ENCODE measurements at places on chromosomes 16 and 17.

DNA sequence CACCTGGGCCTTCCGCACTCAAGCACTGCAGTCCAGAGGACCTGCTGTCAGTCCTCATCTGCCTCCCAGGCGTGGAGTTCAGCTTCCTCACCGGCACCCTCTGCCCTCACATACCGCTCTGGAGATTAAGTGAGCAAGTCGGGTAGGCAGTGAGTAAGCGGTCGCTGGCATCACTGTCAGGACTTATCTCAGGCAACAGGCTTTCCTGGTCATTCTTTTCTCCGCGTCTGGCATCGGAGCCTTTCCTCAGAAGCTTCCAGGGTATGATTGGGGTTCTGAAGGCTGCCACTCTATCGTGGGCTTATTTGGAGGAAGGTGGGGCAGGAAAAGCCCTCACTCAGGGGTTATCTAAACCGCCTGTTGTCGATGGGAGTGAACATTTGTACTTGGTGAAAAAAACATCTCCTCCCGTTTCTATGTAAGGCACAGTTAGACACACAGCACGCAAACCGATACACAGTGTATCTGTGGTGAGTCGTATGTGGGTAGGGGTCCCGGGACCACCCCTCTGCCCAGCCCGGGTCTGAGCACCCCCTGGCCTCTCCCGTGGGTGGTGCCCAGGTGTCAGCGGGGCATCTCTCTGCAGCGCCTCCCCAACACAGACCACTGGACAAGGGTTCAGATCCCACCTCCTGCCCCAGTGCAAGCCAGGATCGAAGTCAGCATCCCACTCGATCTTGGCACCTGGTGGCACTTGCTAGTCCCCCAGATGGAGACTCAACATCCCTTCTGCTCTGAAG is 92.5 kb upstream of the PLCG2 start:
- DNase-seq: no peak

DNA sequence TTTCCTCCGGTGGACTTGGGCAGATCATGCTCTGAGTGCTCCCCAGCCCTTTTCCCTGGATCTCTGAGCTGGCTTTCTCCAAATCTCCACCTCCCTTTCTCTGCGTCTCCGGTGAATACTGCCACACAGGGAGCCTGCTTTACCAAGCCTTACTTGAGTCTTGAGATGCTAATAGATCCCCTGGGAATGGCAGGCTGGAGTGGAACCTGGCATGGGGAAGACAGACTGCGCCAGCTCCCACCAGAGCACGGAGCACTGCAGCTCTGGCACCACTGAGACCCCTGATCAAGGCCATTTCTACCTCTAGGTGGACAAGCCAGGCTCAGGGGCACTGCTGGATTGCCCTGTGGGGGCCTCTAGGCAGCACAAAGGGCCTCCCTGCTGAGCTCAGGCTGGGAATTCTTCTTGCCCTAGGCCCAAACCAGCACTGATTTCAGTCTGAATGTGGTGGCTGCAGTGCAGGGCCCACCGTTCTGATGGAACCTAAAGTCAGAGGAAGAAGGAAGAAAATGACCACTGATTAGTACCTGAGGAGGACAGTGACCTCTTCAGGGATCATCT is 74.3 kb upstream of the CRHR1 start:
- DNase-seq: no peak

DNA sequence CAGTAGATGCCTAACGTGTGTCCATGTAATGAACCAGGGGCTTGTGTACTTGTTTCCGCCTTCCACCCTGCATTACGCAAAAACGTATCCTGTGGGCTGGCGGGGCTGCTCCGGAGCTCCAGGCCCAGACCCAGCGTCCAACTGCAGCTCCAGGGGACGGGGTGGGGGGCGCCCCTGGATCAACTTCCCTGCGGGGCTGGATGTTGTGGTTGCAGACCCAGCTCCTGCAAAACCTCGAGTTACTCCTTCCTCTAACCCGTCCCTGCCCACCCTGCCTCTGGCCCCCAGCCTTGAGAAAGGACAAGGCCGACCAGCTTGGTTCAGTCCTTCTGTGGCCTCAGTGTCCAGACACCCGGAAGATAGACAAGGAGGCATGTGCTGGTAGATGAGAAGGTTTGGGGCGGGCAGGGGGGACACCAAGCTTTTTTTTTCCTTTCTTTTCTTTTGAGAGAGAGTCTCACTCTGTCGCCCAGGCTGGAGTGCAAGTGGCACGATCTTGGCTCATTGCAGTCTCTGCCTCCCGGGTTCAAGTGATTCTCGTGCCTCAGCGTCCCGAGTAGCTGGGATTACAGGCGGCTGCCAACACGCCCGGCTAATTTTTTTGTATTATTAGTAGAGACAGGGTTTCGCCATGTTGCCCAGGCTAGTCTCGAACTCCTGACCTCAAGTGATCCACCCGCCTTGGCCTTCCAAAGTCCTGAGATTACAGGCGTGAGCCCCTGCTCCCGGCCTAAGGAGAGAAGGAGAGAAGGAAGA is 731 bp upstream of the EXOC7 start:
- DNase-seq: no peak

DNA sequence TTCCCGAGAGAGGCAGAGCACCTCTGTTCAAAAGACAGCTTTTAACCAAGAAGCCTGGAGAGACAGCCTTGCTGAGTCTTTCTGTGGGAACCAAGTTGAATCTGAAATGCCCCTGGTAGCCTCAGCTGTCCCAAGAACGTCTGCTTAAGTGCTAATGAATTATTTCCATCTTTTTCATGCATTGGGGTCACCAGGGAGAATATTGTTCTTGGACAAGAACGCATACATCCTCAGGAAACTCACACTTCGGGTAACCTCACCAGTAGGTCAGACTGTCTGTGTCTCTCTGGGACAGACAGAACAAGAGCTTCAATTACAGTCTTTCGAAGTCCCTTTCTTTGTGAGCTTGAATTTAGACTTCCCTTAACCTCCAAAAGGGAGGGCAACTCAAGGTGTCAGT is 134.6 kb upstream of the ADAMTS18 start:
- no peak for DNase-seq

- no peak for DNase-seq
Observed at GRCh38 chr16:72991211-72991610, 56.7 kb downstream of the ZFHX3 start.

- DNase-seq: no peak
Observed at GRCh38 chr16:50323335-50324011, 45.3 kb downstream of the BRD7 start.

DNA sequence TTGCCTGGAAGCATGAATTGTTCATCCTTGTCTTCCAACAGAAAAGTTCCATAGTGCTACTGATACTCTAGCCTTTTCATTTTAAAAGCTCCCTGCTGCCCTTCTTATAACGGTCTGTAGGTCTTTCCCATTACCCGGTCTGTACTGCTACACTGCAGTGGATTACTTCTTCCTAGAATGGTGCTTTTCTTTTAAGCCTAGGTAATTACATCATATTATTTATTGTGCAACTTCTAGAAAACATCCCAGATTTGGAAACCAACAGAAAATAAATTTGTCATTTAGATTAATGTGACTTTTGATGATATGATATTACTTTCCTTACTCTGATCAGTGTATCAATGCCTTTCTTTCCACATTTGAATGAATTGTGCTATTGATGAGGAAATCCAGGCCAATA is 199.4 kb downstream of the TANC2 start:
- DNase-seq: no peak

GRCh38 chr17:42276609-42277341 is 584 bp upstream of the STAT5B start:
- DNase-seq: no peak

DNA sequence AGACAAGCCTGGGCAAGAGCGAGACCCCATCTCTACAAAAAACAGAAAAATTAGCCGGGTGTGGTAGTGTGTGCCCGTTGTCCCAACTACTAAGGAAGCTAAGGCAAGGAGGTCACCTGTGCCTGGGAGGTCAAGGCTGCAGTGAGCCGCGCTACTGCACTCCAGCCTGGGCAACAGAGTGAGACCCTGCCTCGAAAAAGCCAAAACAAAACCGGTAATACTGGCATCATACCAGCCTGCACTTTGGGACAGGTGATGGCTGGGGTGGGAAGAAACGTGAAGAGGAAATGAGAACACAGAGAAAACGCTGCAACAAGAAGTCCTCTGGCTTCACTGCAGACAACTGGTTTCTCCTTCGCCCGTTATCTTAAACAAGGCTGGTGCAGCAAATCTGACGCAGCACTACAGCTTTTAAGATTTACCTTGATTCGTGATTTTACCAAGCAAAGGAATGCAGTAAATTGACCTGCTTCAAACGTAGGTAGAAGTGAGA is 725 bp upstream of the CASC3 start:
- no peak for DNase-seq

DNA sequence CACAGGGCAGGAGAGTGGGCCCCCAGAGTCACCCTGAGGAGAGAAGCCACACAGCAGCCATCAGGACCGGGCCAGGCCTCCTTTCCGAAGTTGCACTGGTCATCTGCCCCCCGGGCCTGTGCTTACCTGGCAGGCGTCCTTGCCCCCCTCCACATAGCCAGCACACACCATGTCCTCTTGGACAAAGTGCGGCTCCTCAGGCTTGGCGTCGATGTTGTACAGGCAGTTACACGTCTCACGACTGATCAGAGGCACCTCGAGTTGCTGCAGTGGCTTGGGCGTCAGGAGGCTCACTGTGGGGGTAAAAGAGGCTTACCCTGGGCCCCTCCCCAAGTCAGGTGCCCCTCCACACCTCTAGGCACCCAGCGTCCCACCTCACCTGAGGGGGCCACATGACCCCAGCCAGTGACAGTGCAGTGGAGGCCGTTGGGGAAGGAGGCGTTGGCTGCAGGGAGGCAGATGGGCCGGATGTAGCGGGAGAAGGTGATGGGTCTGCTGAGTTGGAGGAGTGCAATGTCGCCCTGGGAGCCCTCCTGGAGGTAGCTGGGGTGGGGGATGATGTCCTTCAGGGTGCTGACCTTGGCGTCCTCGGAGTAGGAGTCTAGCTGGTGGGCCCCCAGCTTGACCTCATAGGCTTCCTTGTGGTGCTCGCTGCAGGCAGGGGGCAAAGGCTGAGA is 3.1 kb downstream of the PRSS8 start:
- DNase-seq: no peak

GRCh38 chr16:16027728-16028310 is 78.4 kb downstream of the ABCC1 start:
- no peak for DNase-seq

GRCh38 chr17:57422574-57423164 is 166.3 kb downstream of the MSI2 start:
- DNase-seq: no peak

DNA sequence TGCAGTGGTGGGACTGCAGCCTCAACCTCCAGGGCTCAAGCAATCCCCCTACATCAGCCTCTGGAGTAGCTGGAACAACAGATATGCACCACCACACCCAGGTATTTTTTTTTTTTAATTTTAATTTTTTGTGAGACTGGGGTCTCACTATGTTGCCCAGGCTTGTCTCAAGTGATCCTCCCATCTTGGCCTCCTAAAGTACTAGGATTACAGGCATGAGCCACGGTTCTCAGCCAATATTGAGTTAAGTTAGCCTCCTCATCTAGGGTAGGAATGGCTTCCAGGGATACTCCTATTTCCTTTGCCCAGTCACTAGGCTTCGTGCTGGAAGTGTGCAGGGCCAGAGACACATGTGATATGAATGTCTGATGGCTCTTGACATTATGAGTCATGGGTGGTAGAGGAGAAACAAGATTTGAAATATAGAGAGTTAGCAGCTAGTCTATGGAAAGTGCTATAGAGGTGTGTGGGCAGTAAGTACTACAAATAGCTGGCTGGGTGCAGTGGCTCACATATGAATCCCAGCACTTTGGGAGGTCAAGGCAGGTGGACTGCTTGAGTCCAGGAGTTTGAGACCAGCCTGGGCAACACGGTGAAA is 8.0 kb upstream of the HES7 start:
- no peak for DNase-seq

- DNase-seq: no peak
Observed at GRCh38 chr16:85584267-85584666, 28.9 kb upstream of the GSE1 start.

GRCh38 chr17:81213978-81214377 is 8.8 kb downstream of the CEP131 start:
- no peak for DNase-seq

GRCh38 chr17:80946449-80946848 is 45.2 kb upstream of the CHMP6 start:
- no peak for DNase-seq

GRCh38 chr16:86872131-86872530 is 293.8 kb downstream of the FOXL1 start:
- DNase-seq: no peak

GRCh38 chr17:74522381-74523105 is 8.7 kb downstream of the CD300LB start:
- no peak for DNase-seq

GRCh38 chr17:73984941-73985340 is 218.5 kb upstream of the RPL38 start:
- no peak for DNase-seq

GRCh38 chr16:54633943-54634362 is 296.7 kb upstream of the IRX5 start:
- no peak for DNase-seq

GRCh38 chr16:53913099-53913870 is 209.3 kb downstream of the FTO start:
- DNase-seq: no peak

GRCh38 chr16:84205976-84206691 is 15.2 kb downstream of the ADAD2 start:
- DNase-seq: no peak

DNA sequence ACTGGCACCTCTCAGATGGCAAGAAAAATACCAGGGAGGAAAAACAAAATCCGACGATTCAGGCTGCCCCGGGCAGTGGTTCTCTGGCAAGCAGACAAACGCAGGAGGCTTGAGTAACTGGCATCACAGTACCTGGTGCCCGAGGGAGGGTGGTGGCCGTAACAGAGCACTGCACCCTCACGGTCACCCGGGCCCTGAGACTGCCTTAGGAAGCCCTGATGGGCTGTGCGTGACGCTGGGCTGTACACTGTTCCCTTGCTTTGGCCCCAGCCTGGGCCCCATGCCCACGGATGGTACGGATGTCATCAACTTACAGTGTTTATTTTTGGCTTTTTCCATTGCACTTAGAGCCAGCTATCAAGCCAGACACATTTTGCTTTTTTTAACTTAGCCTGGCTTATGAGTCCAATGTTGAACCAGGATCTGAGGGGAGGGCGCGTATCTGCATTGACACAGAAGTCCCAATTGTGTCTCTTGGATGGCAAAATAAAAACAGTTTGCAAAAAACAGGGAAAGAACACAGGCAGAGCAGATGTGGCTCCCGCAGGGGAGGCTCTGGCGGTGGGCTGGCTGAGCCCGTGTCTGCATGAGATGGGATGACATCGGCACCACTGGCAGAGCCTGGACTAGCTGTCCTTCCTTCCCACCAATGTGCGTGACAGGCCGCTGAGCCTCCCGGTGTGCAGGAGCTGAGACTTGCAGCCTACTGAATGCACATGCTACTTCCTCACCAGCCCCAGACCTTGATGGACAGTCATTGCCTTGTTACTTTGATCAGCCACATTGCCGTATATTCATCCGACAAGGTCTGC is 287.7 kb downstream of the FOXL1 start:
- no peak for DNase-seq

DNA sequence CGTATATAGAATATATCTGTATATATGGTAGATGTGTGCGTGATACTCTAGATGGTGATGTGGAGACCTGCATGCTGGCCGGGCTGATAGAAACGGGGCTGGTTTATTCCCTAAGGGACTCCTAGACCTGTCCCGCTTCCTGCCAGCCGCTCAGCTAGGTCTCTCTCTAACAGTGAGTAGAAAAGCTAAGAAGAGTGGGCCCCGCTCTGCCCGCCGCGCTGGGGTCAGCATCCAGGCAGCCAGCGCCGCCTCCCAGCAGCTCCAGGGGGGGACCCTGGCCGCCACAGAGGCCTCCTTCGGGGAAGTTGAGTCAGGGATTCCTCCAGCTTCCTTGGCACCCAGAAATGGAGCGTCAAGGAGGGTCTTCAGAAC is 9.4 kb downstream of the CYGB start:
- no peak for DNase-seq
